ENCODE measurements at places on chromosomes 1 and 21.

GRCh38 chr1:229563241-229563640 lies 4.7 kb upstream of the ABCB10 start:
- DNase-seq = no peak

DNA sequence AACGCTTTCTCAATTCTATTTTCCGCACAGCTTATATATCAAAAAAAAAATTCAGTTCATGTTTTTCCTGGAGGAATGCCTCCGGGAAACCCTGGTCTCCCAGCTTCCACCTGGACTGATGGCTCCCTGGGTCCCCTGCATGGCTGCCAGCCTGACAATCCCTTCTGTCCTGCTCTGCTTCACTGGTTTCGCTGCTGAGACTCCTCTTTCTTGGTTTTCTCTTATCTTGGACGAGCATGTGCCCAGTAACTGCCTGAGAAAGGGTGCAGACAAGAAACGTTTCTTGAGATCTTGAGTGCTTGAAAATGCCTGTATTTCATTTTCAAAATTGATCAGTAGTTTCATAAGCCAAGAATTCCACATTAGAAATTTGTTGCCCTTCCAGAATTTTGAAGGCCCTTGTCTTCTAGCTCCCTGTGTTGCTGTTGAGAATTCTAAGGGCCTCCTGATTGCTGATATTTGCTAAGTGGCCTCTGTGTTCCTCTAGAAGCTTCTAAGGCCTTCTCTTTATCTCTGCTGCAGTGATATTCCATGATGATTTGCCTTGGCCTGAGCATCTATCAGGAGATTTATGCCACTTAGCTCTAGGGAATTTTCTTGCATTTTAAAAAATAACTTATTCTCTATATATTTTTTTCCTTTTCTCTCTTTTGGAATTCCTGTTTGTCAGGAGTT lies 44.7 kb downstream of the ETS2 start:
- DNase-seq = no peak

DNA sequence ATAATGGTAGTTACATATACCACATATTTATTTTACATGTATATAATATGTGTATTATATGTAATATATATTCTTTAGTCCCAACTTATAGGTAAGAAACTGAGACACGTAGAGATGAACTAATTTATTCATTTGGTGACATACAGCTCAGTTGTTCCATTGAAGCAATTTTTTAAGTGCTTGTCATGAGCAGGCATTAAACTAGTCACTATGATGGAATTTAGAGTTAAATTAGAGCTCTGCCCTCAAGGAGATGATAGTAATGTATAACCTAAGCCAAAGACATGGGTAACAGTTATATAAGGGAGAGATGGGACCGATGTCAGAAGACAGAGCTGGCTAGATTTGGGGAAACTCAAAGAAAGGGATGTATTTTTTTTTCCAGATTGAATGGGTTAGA lies 83.0 kb downstream of the ST6GALNAC5 start:
- DNase-seq = no peak

DNA sequence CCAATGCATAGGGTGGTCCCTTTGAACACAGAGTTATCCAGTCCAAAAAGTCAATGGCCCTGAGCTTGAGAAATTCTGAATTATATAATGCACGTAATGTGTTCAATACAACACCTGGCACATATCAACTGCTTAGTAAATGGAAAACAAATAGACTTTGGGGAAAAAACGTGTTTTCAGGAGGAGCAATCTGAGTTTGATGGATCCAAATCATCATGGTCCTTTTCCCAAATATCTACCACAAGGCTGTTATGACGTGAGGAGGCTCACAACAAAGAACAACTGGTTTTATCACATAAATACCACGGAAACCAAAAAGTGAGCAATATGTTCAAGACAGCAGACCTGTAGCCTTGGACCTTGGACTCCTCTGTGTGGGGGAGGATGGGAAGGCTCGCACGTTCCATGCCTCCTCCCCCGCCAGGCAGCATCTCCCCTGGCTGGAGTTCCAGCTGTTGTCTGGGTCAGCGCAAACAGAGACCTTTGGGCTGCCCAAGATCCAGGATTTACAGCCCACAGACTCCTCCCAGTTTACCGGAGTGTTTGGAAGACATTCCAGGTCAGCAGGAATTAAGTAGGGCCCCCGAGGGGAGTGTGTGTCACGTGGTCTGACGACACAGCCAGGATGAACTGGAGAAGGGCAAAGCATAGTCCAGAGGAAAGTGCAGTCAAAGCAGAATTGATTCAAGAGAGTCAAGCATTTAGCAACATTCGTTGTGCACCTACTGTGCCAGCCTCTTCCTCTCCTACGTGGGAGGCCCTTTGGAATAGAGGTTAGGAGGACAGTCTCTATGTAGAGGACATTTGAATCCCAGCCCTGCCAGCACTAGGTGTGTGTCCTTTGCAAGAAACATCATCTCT lies 32.2 kb upstream of the MED18 start:
- peak; percentile 36 for DNase-seq

GRCh38 chr1:171245458-171246064 lies 2.7 kb upstream of the FMO1 start:
- DNase-seq = peak; percentile 40

GRCh38 chr1:220776720-220777326 lies 9.9 kb upstream of the MTARC1 start:
- DNase-seq = peak; percentile 79

DNA sequence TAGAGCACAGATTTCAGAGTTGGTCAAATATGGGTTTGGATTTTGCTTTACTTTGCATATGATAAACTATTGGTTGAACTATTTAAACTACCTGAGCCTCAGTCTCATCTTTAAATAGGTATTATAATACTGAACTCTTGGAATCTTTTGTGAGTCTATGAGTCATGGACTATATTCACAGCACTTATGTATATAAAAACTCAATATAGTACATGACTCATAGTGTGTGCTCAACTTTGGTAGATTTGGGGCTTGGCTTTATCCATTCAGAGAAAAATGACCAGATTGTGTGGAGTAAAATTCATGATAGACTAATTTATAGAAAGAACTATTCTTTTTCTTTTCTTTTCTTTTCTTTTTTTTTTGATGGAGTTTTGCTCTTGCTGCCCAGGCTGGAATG lies 28.7 kb downstream of the FCRL3 start:
- DNase-seq = no peak

GRCh38 chr1:220527279-220527907 lies 543 bp upstream of the MARK1 start:
- peak; percentile 43 for DNase-seq

- DNase-seq = no peak
Observed at GRCh38 chr1:53365437-53366063, 37.7 kb upstream of the LRP8 start.

DNA sequence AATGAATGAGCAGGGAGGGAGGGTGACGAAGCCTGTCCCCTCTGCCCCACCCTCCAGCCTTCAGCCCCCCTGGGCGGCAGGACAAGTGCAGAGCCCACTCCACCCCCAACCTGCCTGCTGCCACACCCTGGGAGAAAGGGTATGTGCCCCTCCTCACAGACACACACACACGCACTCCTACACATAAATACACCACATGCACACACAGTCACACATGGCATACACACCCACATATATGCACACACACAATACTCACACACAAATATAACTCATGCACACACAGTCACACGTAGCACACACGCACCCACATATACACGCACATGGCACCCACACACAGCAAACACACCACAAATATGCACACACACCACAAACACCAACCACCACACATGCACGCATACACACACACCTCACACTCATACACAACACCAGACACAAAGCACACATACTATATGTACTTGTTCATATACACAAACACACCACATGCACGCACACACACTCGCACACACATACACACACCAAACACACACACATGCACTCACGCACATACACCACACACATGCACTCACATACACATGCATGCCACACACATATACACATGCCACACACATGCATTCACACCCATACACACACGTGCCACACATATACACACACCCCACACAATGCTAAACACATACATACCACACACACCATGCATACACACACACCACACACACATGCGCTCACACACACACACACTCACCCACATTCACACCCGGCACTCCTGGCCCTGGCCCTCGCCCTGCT lies 16.4 kb downstream of the ITGB2 start:
- DNase-seq = no peak

- no peak for DNase-seq
Observed at GRCh38 chr1:34977210-34977471, 8.0 kb downstream of the TMEM35B start.

DNA sequence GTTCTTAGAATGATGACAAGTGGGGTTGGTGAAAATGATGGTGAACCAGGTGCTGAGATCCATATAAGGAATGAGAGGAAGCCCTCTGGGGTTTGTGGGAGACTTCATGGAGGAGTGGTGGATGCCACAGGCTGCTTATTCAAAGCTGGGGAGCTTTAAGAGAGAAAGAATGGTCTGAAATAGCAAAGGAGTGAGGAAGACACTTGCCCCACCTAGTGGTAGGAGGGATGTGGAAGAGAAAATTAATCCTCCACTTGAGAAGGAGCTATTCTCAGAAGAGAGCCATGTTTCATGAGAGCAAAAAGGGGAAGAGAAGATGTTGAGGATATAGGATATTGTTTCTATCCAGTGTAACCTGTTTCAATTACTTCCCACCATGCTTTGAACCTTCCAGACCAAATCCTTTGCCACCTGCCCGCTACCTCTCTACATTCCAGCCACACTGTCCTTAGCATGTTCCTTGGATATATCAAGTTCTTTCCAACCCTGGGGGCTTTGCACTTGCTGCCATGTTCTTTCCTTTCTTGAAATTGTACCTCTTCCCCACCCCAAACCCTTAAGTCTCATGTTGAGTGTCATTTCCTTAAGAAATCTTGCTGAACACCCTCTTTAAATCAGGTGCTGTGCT lies 19.6 kb upstream of the ZNF648 start:
- DNase-seq = peak; percentile 11
